Stimulated activated CD8-positive, alpha-beta memory T cell treated with anti-CD3 and anti-CD28 coated beads, Interleukin-4, amount 100 ng/mL, for 48 hours (primary cell): ENCODE measurements at places on chromosomes 7 and 10.

GRCh38 chr7:44894888-44895580 is 9.7 kb upstream of the PURB start:
- no peak for DNase-seq

- no peak for DNase-seq
Measured at GRCh38 chr7:120735791-120736190, 122.2 kb downstream of the TSPAN12 start.

DNA sequence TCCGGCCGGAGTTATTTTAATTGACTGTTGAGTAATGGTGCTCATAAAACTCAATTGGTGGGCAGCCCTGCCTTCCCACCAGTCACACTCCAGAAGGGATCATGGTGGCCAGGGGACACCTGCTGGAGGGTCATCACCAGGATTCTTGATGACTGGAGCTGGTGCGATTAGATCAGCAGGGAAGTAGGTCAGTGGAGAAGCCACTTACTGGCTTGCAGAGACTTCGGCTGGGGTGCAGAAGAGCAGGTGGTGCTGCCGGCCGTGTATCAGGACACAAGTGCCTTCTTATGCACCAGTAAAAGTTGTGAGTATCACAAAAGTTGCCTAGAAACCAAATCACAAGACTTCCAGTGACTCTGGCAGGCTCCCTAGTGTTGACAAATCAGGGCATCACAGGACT is 82.6 kb upstream of the CHCHD3 start:
- no peak for DNase-seq

DNA sequence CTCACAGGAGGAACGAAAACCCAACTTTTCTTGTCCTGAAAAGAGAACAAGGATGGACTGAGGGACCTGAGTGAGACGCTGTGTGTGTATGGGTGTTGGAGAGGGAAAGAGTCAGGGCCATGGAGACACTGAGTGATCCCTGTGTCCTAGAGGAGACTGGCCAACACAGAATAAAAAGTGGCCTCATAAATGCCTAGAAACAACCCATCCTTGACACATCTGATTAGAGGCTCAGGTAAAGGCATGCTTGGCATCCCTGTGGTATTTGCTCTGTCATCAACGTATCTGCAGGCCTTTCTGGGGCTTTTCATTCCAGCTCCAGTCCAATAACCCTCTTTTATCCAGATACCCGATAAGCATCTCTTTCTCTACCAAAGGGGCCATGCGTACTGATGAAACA is 86.3 kb downstream of the FGFR2 start:
- DNase-seq: no peak

GRCh38 chr10:98910048-98910447 is 325.6 kb downstream of the HPSE2 start:
- DNase-seq: no peak

DNA sequence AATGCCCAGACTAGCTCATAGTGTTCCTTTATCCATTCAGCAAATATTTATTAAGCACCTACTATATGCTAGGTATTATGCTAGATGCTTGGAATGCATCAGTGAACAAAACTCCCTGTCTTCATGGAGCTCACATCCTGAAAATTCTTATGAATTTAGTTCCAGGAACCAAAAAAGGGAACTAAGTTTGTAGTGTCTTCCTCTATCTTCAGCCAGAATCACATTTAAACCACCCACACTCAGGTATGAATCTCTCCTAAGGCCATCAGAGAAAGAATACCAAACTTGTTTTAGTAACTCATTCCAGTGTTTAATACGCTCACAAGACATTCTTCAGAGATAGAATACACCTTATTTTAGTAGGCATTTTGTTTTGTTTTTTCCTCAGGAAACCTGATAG is 10.1 kb upstream of the EGR2 start:
- no peak for DNase-seq

DNA sequence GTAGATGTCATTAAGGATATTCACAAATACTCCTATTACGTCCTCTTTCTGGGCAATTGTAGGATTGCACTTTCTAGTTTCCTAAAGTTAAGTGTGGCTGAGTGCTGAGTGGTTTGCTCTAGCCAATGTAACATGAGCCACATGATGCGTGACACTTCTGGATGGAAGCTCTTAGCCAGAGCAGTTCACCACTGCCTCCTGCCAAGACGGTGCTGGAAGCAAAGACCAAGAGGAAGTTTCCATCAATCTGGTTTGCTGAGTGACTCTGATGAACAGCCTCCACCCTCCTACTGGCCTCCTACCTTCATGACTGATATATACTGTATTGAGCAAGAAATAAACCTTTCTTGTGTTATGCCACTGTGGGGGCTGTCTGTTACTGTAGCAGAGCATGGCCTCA is 318.1 kb downstream of the KCNMA1 start:
- DNase-seq: no peak

DNA sequence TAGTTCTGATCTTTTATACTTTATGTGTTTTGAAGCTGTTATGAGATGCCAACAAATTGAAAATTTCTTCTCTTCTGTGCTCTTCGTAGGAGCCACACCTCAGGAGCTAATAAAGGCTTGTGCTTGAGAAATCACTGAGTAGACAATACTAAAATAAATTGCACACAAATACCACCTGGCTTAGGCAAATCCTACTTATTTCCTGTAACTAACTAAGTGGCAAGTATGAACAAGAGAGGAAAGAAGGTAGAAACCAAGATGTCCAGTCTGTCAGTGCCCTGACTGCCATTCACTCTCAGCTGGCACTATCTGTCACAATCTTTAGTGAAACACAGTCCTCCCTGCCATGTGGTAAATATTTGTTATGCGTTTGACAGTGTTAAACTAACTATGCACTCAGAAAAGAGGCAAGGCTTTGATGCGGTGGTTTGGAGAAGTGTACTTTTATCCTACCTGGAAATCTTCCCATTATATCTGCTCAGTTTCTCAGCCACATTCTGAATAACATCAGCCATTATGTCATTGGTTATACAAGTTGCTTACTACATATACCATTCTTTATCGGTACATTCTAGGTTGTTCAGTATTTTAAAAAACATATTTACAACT is 293.4 kb upstream of the VWC2 start:
- DNase-seq: no peak

DNA sequence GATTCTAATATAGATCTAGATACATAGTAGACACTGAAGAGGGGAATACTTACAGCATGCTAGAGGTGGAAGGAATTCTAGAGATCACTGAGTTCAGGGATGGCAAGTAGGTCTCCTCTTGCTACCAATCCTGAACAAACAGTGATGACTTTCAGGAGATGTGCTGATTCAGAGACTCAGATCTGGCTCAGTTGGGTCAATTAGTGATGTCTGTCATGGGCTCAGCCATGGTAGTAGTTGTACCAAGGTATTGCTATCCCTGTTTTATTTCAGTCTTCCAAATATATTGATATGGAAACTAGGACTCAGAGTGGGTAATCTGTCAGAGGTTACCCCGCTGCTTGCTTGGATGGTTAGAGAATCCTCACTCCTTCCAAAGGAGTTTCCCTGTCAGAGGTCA is 38.5 kb downstream of the UNC5B start:
- no peak for DNase-seq

DNA sequence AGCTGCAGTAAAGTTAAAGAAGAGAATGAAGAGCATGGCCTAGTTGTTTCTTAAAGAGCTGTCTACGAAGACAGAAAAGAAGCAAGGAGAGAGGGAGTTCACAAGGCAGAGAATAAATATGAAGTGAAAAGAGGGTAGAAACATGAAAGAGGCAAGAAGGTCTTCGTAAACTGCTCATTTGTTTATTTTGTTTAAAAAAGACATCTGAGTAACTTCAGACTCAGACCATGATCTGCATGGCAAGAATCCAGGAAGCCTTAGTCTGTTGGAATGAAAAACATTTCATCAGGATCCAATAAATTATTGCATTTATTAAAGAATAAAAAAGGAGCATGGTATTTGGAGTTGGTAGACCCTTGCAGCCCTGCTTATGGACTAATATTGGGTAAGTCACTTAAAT is 151.1 kb downstream of the SEM1 start:
- DNase-seq: no peak
